SJSA1 (cell line): ENCODE measurements at places on chromosomes 4 and X.

GRCh38 chr4:7434766-7435150, at the start of gene PSAPL1:
TSS of gene PSAPL1 (minus strand) at chr4:7434930. CDS start at chr4:7434879, 51 bp downstream.
- no peak for DNase-seq

DNA sequence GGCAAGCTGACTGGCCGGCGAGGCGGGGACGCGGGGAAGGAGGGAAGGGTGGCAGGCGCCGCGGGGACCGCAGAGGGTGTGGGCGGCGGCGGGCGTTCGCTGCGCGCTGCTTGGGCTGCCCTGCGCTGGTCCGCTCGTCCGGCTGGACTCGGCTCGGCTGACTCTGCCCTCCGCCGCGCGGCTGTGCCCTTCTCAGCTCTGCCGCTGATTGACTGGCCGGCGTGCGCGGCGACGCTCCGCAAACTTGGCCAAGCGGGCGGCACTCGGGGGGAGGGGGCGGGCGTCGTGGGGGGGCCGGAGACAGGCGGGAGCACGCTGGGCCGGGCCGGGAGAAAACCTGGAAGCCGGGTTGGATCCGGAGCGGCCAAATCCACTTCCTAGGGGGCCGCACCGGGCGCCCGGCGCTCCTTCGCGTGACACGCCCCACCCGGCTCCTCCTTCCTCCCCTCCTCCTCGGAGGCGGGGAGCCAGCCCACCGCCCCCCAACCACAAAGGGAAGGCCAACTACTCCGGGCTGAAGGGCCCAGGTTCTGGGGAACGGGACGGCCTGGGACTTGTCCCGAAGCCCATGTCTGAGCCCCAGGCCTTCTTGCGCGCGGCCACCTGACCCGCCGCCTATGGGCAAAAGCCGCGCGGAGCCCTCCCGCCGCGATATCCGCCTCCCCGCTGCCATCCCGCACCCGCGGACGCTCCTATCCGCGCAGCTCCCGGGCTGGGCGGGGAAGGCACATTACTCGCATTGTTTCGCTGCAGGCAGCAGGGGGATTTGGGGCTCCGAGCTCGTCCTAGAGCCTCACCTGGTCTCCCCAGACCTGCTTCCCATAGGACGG, at the start of gene GPC4:
GPC4 (minus strand) TSS at position 214 of the 830 bp plus-strand sequence. CDS start 524 bp downstream, outside the sequence.
- peak; percentile 69 for DNase-seq

GRCh38 chr4:94334476-94334875, 8.2 kb downstream of the HPGDS start:
- no peak for DNase-seq

GRCh38 chr4:1981251-1982058, 27.3 kb downstream of the NELFA start:
- DNase-seq: no peak

GRCh38 chrX:48971249-48972219, at the start of gene KCND1:
TSS of gene KCND1 (minus strand) at chrX:48971844. CDS start at chrX:48970271, 1,573 bp downstream.
- DNase-seq: no peak

GRCh38 chr4:121842862-121843261, 19.2 kb upstream of the CCNA2 start:
- no peak for DNase-seq

GRCh38 chr4:726235-726787, 20.7 kb downstream of the PCGF3 start:
- no peak for DNase-seq

- no peak for DNase-seq
Observed at GRCh38 chrX:10903523-10903922, 207.6 kb upstream of the HCCS start.

GRCh38 chr4:186676531-186677161, 47.0 kb downstream of the FAT1 start:
- peak; percentile 76 for DNase-seq

DNA sequence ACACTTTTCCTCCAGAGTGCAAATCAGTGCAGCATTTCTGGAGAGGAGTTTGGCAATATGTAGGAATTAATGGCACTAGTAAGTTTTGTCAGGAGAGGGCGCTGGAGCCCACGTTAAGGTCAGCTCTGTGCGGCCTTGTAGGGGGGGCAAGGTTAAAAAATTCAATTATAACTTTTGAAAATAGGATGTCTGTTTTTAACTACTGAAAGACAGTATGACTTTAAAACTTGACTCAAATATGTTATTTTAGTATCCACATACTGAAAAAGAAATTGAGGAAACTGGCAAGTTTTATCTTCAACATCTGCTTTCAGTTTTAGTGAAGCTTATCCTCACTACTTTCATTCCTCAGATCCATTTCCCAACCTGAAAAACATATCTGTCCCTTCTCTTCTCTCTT, 30.9 kb upstream of the HSD17B13 start:
- no peak for DNase-seq

- DNase-seq: no peak
Observed at GRCh38 chrX:47838361-47838760, 1.7 kb downstream of the ZNF81 start.

DNA sequence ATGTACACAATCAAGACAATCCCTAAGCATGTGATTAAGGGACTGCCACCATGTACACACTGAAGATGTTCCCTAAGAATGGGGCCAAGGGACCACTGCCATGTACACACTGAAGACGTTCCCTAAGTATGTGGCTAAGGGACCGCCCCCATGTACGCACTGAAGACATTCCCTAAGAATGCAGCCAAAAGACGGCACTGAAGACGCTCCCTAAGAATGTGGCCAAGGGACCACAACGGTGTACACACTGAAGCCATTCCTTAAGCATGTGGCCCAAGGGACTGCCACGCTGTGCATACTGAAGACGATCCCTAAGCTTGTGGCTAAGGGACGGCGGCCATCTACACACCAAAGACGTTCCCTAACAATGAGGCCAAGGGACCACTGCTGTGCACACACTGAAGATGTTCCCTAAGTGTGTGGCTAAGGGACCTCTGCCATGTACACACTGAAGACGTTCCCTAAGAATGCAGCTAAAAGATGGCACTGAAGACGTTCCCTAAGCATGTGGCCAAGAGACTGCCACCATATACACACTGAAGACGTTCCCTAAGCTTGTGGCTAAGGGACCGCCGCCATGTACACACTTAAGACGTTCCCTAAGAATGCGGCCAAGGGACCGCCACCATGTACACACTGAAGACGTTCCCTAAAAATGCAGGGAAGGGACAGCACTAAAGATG, 26.4 kb downstream of the DHRSX start:
- DNase-seq: no peak

- DNase-seq: no peak
Observed at GRCh38 chrX:118420462-118420861, 74.6 kb downstream of the WDR44 start.

DNA sequence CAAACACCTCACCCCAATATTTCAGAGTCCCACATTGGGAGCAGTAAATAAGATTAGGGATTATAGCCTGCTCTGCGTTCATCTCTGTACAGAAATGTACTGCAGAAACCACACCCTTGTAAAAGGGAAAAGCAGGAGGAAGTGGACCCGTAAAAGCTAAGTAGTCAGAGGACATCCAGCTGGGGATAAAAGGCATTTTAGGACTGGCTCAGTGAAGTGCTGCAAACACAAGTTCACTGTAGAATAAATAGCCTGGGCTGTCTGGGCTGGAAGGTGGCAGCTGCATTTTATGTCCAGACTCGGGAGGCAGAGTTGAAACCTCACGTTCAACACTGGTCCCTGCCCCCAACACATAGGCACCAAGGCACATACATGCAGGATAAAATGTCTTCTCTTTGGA, 178.7 kb upstream of the FAT1 start:
- DNase-seq: no peak

DNA sequence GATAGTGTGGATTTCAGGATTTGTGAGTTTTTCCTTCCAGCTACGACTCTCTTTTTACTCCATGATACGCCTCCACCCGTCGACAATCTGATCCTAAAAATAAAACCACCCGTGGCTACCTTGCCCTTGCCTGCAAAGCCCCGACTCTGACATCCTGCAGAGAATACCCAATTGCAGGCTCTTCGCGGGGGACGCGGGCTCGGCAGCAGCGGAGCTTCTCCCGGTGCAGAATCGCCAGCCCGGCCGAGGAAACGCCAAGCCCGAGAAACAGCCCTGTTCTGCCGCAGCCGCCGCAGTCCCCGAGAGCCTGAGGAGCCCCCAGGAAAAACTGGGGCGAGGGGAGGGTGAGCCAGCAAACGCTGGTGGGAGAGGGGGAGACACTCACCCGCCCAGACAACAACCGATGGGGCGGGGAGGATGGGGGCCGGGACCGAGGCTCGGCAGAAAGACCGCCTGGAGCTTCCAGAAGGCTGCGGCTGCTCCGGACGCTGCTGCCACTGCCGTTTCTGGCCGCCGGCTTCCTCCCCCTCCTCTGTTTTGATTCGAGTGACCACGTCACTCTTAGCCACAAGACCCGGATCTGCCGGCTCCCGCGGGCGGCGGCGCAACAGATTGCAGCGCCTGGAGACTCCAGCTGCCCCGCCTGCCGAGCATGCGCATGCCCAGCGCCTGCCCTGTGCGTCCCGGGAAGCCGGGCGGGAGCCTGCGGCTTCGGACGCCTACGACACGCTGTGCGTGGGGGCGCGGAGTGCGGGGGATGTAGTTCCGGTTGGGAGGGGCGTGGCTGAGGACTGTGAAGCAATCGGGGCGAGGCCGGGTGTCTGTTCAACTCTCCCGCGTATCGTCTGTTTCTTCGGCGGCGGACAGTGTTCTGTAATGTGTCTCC, at the start of gene SMIM14:
SMIM14 (minus strand) TSS at position 512 of the 886 bp plus-strand sequence. CDS start 33,720 bp downstream, outside the sequence.
- peak; percentile 94 for DNase-seq

GRCh38 chr4:88660446-88661294, 37.0 kb downstream of the NAP1L5 start:
- DNase-seq: peak; percentile 46

GRCh38 chr4:135256111-135256510, 1054.5 kb upstream of the PABPC4L start:
- peak; percentile 15 for DNase-seq

DNA sequence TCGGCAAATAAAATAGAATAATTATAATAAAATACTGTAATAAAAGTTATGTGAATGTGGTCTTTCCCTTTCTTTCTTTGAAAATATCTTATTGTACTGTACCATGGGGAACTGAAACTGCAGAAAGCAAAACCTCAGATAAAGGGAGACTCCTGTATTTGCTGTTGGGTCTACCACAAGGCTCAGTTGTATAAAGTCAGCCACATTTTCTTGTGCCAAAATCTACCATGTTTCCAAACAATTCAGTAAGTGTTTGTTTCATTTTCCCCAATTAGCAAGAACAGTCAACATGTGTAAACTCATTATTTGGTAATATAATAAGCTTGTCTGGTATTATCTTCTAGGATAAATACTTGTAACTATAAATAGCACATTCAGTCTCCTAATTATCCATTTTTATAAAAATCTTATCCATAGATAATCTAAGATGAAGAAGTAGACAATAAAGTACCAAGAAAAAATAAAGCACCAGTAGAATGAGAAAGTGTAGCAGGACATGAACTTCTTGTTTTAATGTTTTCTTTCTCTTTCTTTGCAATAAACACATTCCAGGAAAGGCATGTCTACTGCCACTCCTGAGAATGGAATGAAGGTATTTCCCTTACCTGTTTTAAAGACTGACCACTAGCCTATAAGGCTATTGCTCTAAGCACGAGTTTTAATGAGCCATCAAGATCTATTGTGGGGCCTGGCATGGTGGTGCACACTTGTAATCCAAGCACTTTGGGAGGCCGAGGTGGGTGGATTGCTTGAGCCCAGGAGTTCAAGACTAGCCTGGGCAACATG, 15.0 kb upstream of the OTUD4 start:
- no peak for DNase-seq

- no peak for DNase-seq
Observed at GRCh38 chr4:37279894-37280592, 35.5 kb downstream of the NWD2 start.

DNA sequence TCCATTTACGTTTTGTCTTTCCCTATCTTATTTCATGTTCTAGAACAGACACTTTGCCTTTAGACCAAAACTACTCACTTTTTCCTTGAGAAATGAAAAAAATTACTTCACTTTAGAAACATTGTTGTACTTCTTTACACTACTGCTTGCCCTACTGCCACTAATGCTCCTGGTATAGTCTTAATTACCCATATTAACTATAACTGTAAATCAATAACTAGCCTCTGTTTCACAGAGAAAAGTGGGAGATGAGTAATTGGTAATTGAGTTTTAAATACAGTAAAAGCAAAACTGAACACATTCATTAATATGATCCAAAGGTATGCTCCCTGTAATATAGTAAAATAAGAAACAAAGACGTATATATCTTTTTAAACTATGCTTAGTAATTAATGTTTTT, 111.1 kb upstream of the JADE1 start:
- no peak for DNase-seq
